Progenitor cell of endocrine pancreas (in vitro differentiated cells): ENCODE measurements at places on chromosomes 11 and 22.

DNA sequence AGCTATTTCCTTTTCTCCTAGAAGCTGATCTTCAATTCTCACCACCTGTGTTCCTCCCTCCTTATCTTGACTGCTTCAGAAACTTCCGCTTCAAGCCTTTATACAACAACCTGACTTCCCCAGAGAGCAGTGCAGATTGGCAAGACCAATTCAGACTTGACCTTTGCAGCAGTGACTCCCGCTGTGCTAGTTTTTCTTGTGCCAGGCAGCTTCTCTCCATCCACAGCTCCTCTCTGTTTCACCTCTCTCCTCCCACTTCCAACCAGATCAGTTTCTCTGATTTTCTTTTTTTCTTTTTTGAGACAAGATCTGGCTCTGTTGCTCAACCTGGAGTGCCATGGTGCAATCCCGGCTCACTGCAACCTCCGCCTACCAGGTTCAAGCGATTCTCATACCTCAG is 74.3 kb downstream of the GRAMD1B start:
- no peak for DNase-seq

- DNase-seq, result no peak
Measured at GRCh38 chr11:114832532-114833125, 154.3 kb downstream of the NXPE2 start.

- DNase-seq, result no peak
Measured at GRCh38 chr11:12842933-12843636, 166.0 kb upstream of the RASSF10 start.

- no peak for DNase-seq
Measured at GRCh38 chr22:46521994-46522393, 15.4 kb downstream of the CELSR1 start.

DNA sequence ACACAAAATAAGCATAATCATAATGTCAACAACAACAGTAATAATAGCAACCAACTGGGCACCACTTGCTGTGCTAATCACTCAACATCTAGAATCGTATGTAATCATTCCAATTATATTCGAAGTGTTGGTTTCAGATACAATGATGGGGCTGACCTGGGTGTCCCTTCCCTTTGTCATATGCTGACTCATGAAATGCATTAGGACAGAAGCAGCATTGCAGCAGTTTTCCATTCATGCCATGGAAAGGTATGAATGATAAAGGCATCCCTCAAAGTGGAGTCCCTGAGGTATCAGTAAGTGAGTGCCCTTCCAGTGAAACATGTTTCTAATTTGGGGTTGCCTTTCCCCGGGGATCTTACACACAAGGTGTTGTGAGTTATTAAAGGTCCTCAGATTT is 46.3 kb upstream of the ANO3 start:
- DNase-seq, result no peak

- DNase-seq, result peak; percentile 56
Measured at GRCh38 chr11:11028017-11028692, 170.3 kb upstream of the ZBED5 start.

DNA sequence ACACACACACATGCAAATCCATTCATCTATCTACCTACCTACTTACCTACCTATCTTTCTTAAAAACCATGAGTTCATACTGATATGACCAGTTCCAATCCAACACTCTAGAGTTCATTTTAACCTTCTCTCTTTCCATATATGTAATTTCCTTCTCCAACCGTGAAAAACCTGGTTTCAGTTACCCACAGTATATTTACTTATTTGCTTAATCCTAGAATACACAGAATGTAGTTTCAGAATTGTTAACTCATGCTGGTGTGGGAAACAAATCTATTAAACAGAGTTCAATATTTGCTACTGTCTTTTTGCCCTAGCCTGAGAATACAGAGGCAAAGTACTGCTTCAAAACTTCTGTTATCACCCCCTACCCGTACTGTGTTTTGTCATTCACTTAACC is 101.3 kb downstream of the RRM1 start:
- DNase-seq, result no peak

DNA sequence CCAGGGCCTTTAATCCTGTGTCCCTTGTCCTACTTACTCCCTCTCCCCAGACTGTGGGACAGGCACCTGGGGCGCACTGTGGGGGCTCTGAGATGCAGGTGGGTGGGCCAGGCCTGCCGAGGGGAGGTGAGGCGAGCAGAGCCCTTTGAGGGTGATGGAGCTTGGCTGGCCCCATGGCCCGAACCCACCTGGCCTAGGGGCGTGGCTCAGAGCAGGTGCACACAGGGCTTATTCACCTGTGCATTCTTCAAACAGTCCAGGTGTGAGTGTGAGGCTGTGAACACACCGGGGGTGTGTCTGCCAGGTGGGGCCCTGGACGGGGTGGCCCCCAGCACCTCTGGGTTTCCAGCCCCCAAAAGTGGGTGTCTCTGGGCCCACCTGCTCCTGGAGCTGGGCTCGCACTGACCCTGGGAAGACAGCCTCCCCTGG is 9.0 kb upstream of the MUC5AC start:
- DNase-seq, result peak; percentile 7

GRCh38 chr11:2980168-2980840 is 11.8 kb downstream of the NAP1L4 start:
- DNase-seq, result no peak

- DNase-seq, result no peak
Measured at GRCh38 chr11:16993495-16993894, 20.7 kb downstream of the PLEKHA7 start.

- no peak for DNase-seq
Measured at GRCh38 chr11:126468102-126468521, 112.6 kb downstream of the ST3GAL4 start.

GRCh38 chr11:24389575-24389974 is 107.3 kb upstream of the LUZP2 start:
- no peak for DNase-seq

GRCh38 chr22:21103633-21104032 is 57.9 kb downstream of the LRRC74B start:
- DNase-seq, result no peak

GRCh38 chr22:37658133-37659065 is at the start of gene PDXP:
PDXP (plus strand) TSS chr22:37658723; CDS start chr22:37658783, 60 bp downstream.
- DNase-seq, result peak; percentile 96

DNA sequence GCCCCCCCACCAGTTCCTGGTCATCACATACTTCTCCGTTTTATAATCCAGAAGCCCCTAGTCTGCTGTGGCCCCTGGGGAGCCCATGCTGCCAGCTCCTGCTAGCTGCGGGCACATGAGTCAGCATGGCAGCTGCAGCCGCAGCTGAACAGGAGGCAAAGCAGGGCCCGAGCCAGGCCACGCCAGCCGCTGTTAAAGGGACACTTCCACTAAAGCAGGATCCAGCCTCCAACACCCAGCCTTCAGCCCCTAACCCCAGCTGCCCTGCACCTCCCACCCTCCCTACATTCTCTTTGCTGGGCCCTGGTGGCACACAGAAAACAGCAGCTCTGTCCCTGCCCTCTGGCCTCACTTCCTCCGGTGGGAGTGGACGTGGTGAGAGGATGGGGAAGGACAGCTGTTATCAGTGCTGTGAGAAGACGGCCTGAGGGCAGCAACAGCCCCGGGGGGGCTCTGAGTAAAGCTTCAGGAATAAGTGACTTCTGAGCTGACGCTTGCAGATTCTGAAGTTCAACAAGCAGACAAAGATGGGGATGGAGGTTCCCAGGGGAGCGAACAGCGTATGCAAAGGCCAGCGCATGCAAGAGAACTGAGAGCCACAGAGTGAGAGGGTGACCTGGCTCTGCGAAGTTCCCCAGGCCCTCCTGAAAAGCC is 688 bp upstream of the LRRC74B start:
- no peak for DNase-seq

DNA sequence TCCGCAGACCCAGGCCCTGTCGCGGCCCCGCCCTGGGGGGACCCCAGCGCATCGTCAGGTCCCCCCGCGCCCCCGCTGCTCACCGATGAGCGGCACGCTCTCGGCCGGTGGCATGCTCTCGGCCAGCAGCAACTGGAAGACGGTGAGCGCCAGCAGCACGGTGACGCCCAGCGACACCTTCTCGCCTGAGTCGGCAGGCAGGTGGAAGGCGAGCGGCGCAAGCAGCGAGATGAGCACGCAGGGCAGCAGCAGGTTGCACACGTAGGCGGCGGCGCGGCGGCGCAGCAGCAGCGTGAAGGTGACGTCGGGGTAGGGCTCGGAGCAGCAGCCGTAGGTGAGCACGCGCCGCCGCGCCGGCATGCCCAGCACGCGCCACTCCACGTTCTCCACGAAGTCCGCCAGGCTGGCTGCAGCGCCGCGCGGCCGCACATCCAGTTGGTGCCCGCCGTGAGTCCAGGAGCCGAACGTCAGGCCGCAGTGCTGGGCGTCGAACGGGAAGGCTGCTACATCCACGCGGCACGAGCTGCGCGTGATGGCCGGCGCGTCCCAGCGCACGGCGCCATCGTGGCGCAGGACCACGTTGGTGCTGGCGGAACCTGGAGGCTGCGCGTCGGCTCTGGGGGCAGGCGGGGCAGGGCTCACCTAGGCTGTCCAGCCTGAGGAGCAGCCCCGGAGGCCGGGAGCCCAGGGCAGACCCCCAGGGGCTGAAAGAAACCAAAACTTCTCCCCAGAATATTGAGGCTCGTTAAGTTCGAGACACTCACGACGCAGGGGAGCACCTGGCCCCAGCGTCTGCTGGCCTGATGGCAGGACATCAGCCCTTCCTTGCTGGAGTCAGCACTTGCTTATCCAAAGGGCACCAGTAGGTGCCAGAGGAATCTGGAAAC is 3.8 kb downstream of the CHRNA10 start:
- no peak for DNase-seq

DNA sequence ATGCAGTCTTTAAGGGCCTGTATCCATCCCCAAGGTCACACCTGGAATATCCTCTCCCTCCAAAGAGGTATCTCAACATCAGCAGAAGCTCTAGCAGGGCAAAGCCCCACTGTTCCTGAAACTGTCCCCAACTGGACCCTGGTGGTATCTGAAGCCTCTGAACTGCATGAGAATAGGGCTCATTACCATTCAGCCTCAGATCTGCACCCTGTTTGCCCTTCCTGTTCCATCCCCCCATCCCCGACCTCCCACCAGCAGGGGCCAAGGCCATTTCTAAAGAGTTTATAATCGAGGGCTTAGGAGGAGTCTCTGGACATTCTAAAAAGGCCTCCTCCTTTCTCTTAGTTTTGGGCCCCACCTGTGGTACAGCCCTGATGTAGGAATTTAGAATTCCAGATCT is 74.0 kb upstream of the THY1 start:
- no peak for DNase-seq

DNA sequence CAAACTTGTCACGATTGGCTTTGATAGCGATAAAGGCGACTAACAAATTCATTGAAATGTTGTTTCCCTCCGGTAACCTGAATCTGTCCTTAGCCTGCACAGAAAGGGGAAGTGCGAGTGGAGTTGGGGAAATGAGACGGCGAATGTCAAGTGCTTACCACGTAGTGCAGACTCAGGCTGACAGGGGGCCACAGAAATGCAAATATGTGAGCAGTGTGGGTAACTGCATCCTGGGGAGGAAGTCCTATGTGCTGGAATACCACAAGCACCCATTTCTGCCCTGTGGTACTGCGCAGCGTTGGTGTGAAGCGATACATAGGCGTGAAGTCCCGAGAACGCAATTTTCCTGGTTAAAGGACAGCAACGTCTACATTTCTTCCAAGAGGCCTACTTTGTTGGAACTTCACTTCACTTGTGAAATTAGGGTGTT is 869 bp upstream of the EIF4ENIF1 start:
- DNase-seq, result peak; percentile 9

GRCh38 chr11:93361435-93361834 is 30.9 kb downstream of the DEUP1 start:
- no peak for DNase-seq

DNA sequence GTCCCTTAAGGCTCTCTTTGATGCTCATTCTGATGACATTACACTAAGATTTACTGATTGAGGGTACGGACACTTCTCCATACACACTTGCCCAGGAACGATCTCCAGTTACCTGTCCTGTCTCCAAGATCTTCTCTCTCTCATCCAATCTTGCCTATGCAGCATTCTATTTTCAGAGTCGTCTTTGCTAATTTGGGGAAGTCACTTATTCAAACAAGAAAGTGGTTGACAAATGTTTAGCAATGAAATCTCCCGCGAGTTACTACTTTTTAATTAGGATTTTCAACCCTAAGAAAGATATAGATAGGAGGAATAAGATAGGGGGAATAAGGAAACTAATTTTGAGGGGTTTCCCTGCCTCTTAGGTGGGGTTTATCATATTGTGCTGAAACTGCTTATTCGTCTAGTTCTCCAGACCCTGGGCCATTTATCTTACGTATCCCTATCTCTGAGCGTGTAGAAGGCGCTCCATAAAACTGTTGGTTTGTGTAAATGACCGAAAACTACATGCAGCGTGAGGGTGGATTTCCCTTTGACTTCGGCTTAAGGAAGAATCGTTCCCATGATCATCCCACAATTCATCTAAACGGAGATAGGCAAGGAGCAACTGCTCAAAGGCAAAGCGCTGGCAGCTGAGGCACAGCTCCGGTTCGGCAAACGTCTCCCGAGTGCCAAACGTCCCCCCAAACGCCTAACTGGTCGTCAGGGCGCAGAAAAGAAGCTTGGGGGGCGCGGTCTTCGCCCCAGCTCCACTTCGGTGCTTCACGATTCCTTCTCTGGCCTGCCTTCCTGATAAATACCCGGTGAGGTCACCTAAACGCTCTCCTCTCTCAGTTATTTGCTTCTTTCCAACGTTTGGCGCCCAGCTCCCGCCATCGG is 804 bp downstream of the APIP start:
- no peak for DNase-seq

- no peak for DNase-seq
Measured at GRCh38 chr11:17275400-17276235, 921 bp upstream of the NUCB2 start.

GRCh38 chr11:47536915-47537314 is 16.0 kb downstream of the CELF1 start:
- DNase-seq, result no peak

DNA sequence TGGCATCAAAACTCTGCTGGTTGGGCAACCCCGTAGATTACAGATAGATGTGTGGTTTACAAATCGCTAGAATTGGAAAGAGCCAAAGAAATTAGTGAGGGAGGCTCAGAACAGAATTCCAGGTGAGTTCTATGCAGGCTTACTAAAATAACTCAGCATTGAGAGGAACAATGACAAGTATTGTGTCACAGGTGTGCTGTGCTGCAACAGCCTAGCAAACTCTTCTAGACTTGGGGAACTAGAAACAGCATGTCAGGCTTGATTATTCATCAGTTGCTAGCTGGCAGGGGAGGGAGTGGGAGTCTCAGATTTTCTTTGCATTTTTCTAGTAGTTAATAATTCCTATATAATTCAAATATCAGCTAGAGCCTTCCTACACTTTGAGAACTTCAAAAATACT is 26.3 kb upstream of the RASD2 start:
- DNase-seq, result no peak

GRCh38 chr22:21029486-21030025 is 2.8 kb downstream of the SLC7A4 start:
- no peak for DNase-seq

- no peak for DNase-seq
Measured at GRCh38 chr11:92596596-92597317, 372.1 kb downstream of the FAT3 start.

- no peak for DNase-seq
Measured at GRCh38 chr11:124898711-124899110, 1.0 kb upstream of the ROBO4 start.

DNA sequence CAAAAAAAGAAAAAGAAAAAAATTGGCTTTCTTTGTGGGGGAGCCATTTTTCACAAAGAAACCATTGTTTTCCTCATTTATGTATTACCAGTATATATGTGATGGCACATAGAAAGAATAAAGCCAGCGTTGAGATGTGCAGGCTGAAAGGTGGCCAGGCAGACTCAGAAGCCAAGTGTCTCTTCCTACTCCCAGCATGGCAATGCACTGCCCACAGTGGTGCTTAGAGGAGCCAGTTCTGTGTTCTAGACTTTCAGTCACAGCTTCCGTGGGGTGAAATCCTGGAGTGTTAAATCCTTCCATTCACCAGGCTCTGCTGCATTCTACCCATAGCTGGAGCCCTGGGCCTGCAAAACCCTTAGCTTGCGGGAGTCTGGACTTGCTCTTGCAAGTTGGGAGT is 18.9 kb downstream of the SNAP29 start:
- DNase-seq, result no peak
